ENCODE measurements at places on chromosomes 2 and 18.
A peak's percentile ranks its signal among the peaks of the same experiment; 100 is the strongest.

DNA sequence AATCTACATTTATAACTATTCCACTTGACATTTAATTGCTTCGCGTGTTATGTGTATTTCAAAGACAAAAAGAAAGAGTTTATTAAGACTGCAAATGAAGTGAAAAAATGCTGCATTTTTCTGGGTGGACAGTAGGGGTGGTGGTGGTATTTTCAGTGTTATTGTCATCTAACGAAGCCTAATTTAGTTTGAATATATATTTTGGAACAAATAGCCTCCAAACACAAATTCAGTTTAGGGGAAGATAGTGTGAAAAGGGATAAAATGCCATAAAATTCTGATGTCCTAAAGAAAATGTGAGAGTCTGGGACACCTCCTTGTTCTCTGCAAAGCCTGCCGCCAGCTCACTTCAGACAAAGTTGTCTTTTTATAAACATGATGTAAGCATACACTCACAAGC, 425.1 kb downstream of the NRXN1 start:
- DNase-seq: no peak

- DNase-seq: no peak
These were observed 56.2 kb upstream of the TMEM163 start for GRCh38 chr2:134774786-134775641.

DNA sequence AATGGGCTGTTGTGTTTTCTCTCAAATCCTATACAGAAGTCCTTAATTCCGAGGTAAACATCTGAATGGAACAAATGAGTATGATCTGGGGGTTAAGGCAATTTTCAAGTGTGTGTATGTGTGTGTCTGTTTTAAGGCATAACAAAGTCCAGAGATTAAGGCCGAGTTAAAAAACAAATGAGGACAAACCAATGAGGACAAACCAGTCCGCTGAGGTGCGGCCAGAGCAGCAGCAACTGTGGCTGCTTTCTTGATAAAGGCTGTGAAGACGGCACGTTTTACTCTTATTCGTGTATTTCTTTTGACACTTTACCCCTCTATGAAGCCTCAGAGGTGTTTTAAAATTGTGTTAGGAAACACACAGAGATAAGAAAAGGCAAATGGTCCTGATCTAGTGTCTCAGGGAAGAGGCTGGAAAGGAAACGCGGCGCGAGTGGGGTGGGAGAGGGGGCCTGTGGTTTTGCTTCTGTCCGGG, 495 bp upstream of the GULP1 start:
- DNase-seq: no peak

DNA sequence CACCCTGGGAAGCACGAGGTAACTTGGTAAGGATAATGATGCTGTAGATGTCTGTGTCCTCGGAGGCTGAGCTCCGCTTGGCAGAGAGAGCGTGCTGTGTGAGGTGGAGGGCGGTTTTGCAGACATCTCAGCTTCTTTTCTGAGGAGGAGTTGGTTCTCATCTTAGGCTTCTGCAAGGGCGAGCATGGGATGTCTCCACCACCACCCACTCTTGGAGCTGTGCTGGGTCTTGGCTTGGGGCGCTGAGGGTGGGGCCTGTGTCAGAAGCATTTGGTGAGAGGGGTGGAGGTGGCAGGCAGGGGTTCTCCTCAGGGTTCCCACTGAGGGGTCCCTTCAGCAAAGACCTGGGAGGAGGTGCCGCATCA, 9.2 kb downstream of the OXER1 start:
- no peak for DNase-seq

DNA sequence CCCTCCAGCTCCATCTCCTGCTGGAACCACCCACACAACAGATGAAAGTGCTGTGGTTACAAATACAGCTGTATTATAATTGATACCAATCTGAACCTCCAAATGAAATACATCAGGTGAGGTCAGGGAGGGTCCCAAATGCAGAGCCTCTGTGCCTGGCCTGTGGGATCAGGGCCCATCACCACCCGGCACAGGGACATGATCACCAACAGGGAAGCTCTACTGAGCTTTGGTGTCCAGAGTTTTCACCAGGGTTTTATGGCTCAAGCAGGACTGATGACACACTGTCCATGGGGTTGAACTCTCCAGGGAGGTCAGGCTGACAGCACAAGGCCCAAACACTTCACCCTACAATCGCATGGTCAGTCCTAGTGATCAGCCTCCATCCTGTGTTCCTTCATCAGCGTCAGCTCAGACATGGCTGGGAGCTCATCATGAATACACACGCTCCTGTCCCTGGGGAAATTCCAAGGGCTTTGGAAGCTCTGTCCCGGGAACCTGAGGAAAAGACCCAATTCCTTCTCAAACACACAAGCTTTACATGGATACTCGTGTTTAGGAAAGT, 3.9 kb upstream of the PXDN start:
- DNase-seq: no peak

DNA sequence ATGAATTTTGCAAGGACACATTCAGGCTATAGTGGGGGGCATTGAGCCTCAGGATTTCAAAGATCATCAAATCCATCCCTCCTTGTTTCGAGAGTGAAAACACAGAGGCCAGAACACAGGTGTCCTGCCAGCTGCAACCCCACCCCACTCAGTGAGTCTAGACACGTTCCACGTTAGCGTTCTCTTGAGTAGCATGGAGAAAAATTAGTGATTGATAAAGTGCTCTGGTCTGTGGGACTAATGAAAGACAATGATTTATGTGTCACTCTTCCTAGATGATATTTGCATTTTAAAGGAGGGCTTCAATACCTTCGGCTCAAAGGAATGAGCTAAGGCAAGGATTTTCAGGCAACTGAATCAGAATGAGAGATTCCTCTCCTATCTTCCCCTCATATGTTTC, 43.8 kb downstream of the SLC4A3 start:
- no peak for DNase-seq

- no peak for DNase-seq
These were observed 69.0 kb upstream of the FAM110C start for GRCh38 chr2:115303-115702.

GRCh38 chr2:237864940-237865622, 5.7 kb downstream of the RAMP1 start:
- DNase-seq: no peak

DNA sequence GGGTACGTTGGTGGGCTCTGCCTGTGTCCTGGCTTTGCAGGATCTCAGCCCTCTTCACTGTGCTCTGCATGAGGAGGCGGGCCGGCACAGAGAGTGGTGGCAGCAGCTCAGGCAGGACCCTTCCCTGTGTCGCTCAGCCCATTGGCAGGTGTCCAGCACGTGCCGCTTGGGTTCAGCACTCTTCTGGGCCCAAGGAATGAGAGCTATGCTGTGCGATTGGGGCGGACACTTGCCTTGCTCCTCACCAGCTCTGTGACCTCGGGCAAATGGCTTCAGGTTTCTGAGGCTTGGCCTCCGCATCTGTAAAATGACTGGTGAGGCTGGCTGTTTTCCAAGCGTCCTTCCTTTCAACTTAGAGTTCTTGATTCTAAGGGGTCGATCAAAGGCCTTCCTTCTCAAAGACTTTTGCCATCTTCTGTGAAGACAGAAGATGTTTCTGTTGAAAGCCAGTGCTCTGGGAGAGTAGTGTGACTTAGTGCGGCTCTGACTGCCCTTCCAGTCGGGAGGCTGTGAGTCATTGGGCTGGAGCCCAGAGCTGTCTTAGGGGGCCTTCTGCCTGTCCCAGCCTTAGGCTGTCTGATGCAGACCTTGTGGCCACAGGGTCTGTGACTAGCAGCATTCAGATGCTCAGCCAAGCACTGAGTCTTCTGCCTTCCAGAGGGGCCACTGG, 35.6 kb downstream of the GLI2 start:
- DNase-seq: no peak

DNA sequence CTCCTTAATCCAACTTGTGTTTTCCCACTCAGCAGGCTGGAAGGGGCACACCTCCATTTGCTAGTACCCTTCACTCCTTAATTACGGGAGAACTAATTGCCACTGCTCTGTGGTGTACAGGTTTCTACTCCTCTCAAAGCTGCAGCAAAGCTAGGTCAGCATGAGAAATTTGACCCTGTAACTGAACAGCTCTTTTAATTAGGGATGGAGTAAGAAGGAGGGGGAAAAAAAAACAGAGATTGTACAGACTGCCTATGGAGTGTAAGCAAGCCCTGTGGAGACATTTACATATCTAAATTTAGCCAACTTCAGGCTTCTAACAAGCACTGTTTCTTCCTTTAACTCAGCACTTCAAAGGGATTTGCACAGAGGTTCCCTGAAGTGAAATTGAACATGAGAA, 629.7 kb upstream of the SETBP1 start:
- no peak for DNase-seq

GRCh38 chr2:143284087-143284675, 155.0 kb downstream of the ARHGAP15 start:
- DNase-seq: no peak

DNA sequence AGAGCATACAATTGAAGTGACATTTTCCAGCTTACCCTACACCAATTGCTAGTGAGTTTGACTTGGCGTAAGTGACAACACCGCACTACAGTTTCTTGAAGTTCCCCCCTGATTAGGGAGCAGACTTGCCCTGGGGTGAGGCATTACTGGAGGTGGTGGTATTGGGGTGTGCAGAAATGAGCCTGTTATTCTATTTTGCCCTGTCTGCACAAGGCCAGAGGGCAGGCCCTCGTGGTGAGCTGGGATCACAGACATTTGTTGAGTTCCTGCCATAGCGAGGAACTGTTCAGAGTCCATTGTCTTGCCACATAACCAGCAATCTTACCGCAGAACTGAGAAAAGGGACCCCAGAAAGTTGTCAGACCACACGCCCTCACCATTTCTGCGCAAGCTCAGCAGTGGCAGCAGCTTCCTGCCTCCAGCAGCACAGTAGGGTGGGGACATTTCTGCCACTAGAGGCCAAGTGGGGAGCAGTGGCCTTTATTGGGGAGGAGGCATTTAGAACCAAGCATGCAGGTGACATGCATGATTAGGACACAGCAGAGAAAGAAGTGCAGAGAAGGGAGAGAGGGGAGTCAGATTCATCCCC, 103.6 kb upstream of the BCL2L11 start:
- DNase-seq: no peak

DNA sequence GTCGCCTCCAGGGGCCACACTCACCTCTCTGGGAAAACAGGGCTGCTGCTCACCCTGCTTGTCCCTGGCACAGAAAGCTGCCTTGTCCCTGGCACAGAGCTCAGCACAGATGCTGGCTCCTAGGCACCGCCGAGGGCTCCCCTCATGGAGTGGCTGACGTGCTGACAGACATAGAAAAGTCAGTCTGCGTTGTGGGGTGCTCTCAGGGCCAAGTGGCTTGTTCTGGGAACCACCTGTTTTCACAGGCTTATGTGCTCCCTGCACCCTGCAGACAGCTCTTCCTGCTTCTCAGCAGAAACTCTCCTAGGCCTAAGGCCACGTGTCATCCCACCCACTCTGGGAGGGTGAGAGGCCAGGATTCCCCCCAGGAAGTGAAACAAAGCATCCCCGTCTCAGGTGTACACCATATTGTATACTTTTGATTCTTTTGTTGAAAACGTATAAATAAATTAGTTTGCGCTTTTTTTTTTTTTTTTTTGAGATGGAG, 84.7 kb upstream of the TMEM200C start:
- peak; percentile 4 for DNase-seq

DNA sequence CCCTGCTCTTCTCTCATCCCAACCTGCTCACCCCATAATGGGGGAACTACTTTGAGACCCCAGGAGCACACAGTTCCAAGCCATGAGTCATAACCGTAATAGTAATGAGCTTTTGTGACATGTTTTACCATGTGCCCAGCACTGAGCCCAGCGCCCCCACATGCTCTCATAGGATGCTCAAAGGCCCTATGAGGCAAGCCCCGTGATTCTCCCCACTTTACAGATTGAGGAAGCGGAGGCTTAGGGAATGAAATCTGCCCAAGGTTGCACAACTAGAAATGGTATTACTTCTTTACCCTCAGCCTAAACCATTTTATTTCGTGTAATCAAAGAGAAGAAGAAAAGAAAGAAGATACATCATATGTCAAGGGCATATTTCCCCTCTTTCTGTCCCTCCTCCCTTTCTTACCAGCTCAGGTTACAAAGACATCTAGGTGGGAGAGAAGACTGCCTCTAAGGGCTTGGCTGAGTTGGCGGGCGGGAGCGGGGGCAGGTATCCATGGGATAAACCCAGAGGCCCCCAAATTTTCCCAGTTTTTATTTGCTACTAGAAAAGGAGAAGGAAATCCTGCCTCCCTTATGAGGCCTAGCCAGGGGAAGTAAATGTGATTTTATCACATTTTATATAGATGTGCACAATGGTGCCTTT, 24.2 kb downstream of the BCL11A start:
- DNase-seq: no peak

DNA sequence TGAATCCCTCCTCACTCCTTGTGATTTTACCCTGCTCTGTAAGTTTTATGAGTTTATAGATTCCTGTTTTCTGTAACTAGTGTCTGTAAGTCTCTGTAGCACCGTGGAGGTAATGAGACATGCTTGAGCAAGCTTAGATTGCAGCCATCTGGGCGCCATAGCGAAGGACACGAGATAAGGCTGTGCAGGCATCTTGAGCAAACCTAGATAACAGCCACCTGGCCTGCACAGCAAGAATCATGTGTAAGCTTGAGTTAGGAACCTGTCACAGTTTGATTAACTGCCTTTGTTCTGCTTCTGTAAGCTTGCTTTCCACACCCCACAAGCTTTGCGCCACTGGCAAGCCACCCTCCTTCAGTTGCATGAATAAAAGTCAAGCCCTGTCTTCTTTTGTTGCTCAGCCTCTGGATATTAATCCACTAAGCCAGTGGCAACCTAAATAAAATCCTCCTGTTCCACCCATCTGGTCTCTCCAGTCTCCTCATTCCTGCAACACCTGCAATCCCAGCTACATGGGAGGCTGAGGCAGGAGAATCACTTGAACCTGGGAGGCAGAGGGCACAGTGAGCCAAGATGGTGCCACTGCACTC, 270.6 kb upstream of the RGPD4 start:
- DNase-seq: no peak

- no peak for DNase-seq
These were observed 338.4 kb downstream of the FIGN start for GRCh38 chr2:163397451-163397850.

GRCh38 chr2:89831641-89832498, 1140.4 kb downstream of the RPIA start:
- no peak for DNase-seq

- DNase-seq: no peak
These were observed 164.4 kb upstream of the MGAT5 start for GRCh38 chr2:134089454-134089853.

DNA sequence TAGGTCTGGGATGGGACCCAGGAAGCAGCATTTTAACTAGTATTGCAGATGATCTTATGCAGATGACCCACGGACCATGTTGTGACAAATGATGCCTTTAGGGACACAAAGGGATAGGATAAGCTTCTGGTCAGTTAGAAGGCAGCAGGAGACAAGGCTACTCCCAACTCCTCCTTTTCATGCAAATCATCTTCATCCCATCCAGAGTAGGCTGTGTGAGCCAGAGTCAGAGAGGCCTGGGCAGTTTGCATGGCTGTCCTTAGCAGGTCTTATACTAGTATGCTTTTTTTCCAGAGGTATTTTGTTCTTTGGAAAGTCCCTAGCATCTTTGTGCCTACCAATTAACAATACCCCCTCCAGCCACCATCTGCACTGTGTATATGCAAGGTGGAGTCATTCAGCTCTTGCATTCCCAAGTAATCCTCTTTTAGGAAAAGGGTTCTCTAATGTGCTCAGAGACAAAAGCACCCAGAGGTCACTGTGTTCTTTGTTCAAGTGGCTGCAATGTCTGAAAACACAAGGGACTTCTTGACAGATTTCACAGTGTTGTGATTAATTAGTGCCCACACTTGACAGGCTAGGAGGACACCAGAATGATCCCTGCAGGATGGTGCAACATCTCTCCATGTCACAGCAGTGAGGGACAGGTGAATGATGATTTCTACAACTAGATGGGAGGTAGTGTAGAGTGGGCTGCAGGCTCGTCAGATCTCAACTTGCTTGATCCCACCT, 225.8 kb downstream of the NCKAP5 start:
- DNase-seq: no peak

Data from liver (tissue), 10 donors.